ENCODE measurements at places on chromosomes 2 and 18.

GRCh38 chr2:151978709-151979108, 120.1 kb downstream of the CACNB4 start:
- no peak for DNase-seq

DNA sequence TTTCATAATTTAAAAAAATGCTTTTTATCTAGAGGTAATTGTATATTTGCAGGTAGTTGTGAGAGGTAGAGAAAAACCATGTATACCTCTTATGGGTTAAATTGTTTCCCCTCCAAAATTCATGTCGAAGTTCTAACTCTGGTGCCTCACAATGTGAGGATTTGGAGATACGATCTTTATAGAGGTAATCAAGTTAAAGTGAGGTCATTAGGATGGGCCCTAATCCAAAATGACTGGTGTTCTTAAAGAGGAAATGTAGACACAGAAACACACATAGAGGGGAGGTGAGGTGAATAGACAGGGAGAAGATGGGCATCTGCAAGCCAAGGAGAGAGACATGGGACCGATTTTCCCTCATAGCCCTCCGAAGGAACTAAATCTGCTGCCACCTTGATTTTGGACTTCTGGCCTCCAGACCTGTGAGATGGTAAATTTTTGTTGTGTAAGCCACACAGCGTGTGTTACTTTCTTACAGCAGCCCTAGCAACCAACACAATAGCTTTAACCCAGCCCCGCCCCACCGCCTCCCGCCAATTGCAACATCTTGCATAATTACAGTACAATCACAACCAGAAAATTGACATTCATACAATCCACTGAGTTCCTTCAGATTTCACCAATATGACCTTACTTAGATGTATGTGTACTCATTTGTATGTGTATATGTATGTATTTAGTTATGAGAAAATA, 208.9 kb downstream of the MIB1 start:
- no peak for DNase-seq

DNA sequence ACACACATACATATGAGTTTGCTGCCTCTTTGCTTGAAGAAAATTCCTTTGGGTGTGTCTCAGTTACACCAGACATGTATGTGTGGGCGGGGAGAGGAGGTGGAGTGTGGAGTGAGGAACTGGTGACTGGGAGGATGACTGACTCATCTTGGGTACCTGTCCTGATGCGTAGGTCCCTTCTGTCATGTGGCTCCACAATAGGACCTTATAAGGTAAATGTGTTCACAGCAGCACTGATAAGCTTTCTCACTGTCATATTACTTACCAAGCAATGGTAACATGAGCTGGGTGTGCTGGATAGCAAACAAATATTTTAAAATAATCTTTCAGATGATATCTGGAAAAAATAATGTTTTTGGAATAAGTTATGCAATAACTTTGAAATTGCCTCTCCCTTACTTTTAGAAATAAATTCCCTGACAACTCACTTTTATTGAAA, 45.1 kb downstream of the SLC9A2 start:
- no peak for DNase-seq

DNA sequence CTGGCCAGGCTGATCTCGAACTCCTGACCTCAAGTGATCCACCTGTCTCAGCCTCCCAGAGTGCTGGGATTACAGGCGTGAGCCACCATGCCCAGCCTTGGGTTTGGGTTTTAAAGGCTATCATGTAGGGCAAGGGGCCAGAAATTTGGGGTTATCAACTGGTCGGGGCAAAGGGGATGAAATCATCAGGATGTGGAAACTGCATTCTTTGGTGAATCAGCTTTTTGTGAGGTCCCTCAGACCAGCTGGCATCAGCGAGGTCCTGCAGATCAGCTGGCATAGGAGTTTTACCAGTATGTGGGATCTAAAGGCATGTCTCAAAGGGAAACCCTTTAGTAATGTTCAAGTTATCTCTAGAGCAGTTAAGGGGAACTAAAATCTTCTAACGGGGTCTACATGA, 6.4 kb upstream of the GEMIN6 start:
- no peak for DNase-seq

DNA sequence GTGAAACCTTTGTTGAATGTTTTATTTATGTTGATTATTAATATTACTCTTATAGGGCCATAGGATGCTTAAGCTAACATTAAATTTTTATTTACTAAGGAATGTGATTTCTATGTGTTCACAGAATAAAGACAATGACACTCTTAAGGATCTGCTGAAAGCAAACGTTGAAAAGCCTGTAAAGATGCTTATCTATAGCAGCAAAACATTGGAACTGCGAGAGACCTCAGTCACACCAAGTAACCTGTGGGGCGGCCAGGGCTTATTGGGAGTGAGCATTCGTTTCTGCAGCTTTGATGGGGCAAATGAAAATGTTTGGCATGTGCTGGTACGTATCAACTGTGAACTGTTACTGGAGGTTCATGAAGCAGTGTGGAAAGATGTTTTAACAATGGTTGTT, 20.4 kb downstream of the GORASP2 start:
- DNase-seq = no peak

DNA sequence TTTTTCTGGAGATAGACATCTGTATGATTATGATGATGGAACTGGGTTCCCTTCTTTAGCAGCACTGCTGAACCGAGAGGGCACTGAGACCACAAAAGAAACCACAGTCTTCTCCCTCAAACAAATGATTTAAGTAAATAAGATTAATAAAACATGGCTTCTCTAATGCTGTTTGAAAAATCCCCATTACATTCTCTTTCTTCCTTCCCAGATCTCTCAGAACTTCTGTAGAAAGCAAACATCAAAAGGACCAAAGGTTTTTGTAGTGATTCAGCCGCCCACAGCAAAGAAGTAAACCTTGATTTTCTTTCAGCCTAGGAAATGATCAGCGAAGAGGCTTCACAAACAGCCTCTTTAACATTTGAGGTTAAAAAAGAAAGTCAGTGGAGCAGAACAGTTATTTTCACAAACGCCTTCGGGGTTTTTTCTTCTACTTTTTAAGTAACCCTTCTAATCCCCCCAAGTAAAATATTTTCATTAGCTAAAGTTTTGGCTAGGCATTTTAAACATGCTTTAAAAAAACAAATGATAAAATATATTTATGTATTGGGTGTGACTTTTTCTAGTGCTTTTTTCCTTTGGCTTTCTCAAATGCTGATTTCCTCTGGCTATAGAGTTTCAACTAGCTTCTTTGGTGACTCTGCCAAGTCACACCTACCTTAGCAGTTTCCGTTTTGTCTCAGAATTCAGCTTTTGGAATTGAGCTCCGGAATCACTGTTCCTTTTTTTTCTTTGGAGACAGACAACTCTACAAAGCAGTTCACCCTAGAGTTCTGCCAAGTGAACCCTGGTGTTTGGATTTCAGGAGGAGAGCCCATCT, 89.6 kb downstream of the UPP2 start:
- no peak for DNase-seq

DNA sequence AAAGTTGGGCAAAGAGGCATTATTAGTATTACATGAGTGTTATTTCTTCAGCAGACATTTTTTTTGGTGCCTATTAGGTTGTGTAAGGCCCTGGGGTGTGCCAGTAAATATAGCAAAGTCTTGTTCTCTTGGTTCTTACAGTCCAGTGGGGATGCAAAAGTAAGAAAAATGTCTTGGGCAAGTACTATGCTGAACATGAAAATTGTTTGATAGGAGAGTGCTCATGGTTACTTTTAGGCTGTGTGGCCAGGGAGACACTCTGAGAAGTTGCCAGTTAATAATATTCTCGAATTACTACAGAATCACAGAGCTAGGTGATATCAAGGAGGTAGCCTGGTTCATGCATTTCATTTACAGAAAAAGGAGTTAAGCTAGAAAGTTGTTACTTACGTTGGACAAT, 1.9 kb downstream of the AGFG1 start:
- no peak for DNase-seq

DNA sequence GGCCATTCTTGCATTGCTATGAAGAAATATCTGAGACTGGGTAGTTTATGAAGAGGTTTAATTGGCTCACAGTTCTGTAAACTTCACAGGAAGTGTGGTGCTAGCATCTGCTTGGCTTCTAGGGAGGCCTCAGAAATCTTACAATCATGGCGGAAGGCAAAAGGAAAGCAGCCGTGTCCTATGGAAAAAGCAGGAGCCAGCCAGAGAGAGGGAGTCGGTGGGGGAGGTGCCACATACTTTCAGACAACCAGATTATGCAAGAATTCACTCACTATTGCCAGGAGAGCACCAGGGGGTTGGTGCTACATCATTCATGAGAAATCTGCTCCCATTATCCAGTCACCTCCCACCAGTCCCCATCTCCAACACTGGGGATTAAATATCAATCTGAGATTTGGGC, 64.1 kb downstream of the CPS1 start:
- no peak for DNase-seq

DNA sequence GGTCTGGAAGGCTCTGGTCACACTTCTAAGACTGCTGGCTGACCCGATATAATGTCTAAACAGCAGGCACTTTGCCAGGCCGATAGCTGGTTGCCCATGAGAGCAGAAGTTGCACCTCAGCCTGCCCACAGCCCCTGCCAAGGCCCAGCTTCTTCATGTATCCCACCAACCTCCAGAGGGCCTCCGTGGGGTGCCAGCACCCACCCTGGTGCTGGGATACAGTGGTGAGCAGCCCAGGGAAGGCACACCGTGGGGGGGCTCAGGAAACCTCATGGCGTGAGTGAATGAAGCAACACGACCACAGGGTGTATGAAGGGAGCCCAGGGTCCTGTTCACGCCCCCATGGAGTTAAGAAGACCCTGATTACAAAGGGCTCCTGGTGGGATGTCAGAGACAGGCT, 16.2 kb upstream of the GLI2 start:
- no peak for DNase-seq

GRCh38 chr2:43024515-43025011, 201.8 kb downstream of the ZFP36L2 start:
- no peak for DNase-seq

DNA sequence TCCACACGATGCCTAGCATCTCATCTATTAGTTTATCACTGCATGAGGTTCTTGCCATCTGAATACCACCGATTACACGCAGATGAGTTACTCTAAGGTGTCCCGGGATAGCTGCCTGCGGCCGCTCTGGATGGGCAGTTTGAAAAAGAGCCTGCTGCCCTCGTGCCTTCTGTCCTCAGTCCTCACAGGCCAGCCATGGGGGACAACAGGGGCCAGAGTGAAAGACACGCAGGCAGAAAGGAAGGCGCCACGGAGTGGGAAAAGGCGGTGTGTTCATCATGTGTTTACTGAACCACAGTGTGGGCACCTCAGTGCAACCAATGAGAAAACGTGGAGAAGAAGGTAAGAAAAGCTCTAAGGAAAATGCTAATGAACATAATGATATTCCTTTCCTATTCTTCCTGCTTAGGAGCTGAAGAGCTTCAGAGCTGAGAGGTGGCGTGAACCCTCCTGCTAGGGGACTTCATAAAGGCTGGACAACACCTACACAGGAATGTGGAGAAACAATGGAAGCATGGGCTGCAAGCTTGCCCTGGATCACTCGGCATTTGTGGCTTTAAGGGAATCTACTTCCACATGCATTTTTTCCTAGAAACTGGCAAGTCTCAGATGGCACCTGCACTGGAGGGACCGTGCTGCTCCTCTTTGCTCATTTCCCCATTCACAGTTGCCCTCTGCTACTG, 50.9 kb downstream of the CABYR start:
- no peak for DNase-seq

DNA sequence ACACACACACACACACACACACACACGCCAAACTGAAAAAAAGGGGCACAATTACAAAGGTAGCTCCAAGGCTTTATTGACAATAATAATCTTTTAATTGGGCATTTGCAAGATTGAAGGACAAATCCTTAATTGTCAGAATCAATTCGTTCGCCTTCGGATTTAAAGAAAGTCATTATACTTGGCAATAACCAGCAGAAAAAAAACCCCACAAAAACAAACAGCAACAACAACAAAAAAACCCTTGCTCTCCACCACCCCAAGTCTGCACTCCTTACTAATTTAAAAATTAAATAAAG, 1.8 kb upstream of the HOXD8 start:
- DNase-seq = no peak

GRCh38 chr18:58532298-58532697, 96.6 kb downstream of the ALPK2 start:
- no peak for DNase-seq

GRCh38 chr18:13054336-13054735, 63.2 kb downstream of the CEP192 start:
- DNase-seq = no peak

DNA sequence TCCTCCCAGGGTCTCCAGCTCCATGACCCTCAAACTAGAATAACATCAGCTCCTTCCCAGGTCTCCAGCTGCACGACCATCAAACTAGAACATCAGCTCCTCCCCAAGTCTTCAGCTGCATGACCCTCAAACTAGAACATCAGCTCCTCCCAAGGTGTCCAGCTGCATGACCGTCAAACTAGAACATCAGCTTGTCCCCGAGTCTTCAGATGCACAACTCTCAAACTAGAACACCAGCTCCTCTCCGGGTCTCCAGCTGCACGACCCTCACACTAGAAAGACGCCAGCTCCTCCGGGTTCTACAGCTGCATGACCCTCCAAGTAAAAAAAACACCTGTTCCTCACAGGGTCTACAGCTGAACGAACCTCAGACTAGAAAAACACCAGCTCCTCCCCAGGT, 312.9 kb upstream of the TFPI start:
- DNase-seq = no peak

DNA sequence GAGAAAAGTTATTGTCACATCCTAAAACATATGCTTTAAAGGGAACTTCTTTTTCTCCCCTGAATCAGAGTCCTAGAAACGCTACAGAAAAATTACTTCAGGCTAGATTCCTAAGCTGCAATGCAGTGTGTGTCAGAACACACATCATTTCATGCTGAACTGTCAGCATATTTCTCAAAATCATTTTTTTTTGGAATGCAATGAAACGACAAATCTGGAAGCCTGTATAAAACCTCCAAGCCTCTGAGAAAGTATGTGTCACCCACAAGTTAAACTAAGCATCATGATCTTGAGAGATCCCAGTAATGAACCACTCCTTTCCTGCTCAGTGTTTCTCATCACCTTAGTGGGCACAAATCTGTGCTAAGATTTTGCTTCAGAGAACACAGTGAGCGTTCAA, 276.2 kb downstream of the ZNF521 start:
- DNase-seq = no peak

GRCh38 chr2:223465793-223466192, 136.4 kb downstream of the SCG2 start:
- no peak for DNase-seq

- no peak for DNase-seq
Measured at GRCh38 chr2:24123195-24123921, at the start of the genes FAM228B and PFN4. Gene FAM228B, plus strand, starts transcription at chr2:24123469. Its CDS starts 893 bp downstream, at chr2:24124362. Gene PFN4, minus strand, starts transcription at chr2:24123334. Its CDS starts 799 bp downstream, at chr2:24122535.

GRCh38 chr2:34103437-34103836, 504.3 kb upstream of the FAM98A start:
- DNase-seq = no peak
